ENCODE measurements at places on chromosomes 4 and X. TPM values are rescaled to one million over a fixed set of nuclear protein-coding genes. Genes with fewer than 3 reads are reported as not detected.

DNA sequence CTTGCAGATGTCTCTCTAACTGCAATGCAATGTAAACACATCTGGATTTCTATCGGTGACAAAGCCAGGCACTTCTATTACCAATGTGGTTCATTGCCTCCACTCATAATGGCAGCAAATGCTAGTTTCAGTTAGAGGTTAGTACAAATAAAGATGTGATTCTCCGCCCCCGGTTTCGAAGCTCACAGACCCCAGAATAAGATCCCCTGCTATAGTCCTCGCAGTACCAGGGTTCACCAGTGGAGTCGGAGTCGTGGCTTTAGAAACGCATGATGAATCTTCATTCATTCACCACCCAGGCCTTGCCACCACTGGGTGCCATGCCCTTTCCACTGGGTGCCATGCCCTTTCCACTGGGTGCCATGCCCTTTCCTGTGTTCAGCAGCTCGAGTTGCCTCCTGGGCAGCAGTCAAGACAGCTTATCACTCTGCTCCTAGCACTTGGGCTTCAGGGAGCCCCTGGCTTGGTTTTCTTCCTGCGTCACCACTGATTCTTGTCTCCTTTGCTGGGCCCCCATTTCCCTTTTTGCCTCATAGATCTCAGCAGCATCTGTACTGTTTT is 3.5 kb upstream of the NAA10 start:
- no peak for DNase-seq

DNA sequence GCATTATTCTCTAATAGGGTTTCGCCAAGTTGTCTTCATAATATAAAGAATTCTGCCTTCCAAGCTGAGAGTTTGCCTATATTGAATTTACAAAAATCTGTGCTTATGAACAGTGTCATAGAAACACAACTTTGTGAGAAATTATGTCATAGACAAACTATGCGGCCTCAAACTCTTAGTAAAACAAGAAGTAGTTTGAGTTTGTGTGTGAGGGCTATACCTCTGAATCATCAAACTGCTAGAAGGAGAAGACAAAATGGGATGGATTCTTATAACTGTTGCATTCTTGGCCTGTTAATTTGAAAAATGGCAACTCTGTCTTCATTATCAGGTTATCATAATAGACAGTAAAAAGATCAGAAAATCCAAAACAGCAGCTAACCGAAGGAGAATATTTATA is 46.1 kb upstream of the NAP1L5 start:
- DNase-seq, result no peak

GRCh38 chr4:173531086-173531965 is 1.3 kb upstream of the HAND2 start:
- DNase-seq, result no peak

GRCh38 chrX:1205681-1206611 is 6.5 kb downstream of the CRLF2 start:
- DNase-seq, result no peak

DNA sequence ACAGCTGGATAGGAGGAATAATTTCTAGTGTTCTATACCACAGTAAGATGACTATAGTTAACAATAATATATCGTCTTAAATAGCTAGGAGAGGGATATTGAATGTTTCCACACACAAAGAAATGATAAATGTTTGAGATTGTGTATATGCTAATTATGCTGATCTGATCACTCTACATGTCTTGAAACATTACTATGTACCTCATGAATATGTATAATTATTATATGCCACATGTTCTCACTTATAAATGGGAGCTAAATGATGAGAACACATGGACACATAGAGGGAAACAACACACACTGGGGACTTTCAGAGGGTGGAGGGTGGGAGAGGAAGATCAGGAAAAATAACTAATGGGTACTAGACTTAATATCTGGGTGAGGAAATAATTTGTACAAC is 53.2 kb upstream of the MAGEA4 start:
- DNase-seq, result no peak

GRCh38 chr4:140816806-140817510 is 60.8 kb upstream of the TBC1D9 start:
- DNase-seq, result no peak

GRCh38 chrX:124605511-124605910 is 259.1 kb downstream of the SH2D1A start:
- no peak for DNase-seq

GRCh38 chr4:148238811-148239493 is 203.3 kb downstream of the NR3C2 start:
- DNase-seq, result no peak

DNA sequence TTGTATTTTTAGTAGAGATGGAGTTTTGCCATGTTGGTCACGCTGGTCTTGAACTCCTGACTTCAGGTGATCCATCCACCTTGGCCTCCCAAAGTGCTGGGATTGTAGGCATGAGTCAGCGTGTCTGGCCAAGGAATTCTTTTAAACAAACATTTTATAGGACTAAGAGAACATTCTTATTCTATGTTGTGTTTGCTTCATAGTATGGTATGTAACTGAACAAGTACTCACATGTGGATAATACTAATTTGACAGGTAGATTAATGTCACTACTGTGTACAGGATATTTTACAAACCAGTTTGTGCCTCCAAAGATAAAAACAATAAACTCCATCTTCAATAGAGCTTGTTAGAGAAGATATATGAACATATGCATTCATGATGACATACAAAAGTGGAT is 1353.4 kb downstream of the PCDH7 start:
- DNase-seq, result no peak

DNA sequence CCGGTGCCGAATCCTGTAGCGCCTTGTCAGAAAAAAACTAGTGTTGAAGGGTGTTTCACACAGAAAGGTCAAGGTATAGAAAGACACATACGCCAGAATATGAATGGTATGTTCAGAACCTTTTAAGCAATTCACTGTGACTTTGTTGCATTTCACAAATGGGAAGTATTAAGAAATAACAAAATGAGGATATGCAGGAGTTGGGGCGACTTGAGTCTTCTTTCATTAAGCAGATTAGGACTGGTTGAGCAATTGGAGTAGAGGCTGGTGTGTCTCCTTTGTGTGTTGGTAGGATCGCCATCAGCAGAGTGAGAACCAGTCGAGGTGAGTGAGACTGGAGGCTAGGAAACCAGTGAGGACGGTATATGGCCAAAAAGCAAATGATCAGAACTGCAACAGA is 1454.5 kb upstream of the TENM3 start:
- no peak for DNase-seq

GRCh38 chr4:126209147-126209546 is 894.4 kb downstream of the FAT4 start:
- DNase-seq, result no peak

DNA sequence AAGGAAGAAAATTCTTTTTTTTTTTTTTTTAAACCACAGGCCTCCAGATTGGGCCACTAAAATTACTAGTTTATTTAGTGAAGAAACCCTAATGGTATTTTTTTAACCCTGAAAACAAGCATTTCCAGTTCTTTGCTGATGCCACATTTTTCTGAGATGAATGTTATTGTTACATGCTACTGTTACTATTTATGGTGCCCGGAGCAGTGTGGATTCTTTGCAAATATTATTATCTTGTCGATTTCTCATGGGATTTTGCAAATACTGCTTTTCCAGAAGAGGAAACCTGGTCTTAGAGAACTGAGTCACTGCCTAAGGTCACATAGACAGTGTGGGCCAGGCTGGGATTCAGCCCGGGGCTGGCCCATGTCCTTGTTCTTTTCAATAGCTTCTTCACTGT is 8.7 kb upstream of the ALAS2 start:
- DNase-seq, result no peak

DNA sequence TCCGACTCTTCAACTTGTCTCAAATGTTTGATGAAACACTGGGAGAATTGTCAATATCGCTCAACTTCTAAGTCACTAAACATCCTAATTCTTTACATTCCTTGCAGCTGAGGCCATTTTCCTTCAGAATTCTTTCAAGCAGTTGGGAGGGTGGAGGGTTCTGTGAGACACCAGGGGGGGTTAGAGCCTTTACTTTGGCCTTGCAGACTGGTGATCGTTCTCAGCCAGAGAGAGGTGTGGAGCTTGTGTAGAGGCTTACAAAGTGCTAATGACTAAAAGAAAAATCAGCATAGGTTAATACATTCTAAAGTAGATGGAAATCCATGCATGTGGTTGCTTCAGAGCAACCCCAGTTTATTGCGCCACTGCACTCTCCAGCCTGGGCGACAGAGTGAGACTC is 21.3 kb upstream of the SOX3 start:
- no peak for DNase-seq

- DNase-seq, result no peak
These were observed 961.3 kb downstream of the ADGRL3 start for GRCh38 chr4:62161446-62161845.

Gene KIT
- 1.4 TPM for total RNA-seq

Gene STAP1
- not detected for total RNA-seq

Gene NXF2B
- not detected for total RNA-seq

Gene XAGE2
- not detected for total RNA-seq

Gene NPY1R
- 1.2 TPM for total RNA-seq

Gene HGFAC
- total RNA-seq, result 0.20 TPM

Gene SOWAHD
- total RNA-seq, result not detected

Gene NKRF
- 4.8 TPM for total RNA-seq
